ENCODE measurements at places on chromosomes 3 and 15.
A peak's percentile ranks its signal among the peaks of the same experiment; 100 is the strongest.

DNA sequence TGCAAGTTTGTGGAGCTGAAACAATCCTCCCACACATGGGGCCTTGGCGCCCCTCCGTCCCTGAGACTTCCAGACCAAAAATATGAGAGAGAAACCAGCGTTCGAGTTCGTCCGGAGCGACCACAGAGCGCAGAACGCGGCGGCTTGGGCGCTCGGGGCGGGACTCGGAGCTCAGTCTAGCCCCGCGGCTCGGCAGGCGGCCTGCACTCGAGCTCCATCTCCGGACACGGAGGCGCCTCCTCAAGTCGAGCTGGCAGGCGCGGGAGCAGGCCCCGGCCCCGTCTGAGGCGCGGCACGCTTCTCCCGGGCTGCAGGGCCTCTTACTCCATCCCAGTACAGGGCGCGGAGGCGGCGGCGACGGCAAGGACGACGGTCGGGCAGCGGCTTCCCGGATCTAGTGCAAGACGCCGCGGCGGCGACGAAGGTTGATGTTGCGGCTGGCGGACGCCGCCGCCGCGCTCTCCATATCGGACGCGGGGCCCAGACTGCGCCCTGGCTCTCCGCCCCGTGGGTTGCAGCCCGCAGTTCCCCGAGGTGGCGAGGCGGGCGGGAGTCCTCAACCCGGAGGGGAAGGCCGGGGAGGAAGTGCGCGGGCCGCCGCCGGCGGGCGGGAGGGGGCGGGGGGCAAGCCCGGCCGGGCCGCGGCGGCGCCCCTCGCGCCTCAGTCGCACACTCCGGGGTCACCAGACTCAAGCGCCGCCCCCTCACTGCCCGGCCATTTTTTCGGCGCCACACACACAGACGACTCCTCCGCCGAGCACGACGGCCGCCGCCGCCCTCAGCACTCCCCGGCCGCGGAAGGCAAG lies 674 bp downstream of the MSL2 start:
- no peak for DNase-seq

DNA sequence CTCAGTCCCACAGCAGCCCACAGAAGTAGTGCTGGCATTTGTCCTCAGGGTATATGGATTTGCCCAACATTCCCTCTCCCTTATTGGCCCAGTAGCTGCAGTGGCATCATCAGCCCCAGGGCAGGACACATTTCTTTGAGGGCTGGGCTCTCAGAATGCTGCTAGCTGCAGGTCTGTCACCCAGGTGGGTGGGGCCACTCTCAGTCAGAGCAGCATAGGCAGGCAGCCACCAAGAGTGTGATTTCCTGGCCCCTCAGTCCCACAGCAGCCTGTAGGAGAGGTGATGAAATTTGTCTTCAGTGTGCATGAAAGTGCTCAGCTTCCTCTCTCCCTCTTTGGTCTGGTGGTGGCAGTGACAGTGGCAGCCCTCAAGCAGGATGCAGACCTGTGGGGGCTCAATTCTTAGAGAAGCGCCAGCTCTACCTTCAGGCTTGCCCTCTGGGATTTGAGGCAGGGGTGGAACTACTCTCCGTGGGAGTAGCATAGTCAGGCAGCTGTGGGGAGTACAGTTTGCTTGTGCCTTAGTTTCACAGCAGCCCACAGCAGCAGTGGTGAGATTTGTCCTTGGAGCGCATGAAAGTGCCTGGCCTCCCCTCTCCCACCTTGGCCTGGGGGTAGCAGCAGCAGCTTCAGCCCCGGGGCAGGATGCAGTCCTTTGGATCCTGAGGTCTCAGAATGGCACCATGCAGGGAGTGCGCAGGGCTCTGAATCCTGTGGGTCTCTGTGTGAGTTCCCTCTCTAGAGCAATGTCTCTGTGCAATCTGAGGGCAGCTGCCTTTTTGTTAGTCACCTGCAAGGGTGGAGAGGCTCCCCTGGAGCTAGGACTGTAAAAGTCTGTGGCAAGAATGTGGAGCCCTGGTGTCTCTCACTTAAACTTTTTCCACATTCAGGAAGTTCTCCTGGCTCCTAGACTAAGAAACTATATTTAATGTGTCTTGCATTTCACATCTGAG lies 1229.1 kb downstream of the ROBO2 start:
- DNase-seq = no peak

DNA sequence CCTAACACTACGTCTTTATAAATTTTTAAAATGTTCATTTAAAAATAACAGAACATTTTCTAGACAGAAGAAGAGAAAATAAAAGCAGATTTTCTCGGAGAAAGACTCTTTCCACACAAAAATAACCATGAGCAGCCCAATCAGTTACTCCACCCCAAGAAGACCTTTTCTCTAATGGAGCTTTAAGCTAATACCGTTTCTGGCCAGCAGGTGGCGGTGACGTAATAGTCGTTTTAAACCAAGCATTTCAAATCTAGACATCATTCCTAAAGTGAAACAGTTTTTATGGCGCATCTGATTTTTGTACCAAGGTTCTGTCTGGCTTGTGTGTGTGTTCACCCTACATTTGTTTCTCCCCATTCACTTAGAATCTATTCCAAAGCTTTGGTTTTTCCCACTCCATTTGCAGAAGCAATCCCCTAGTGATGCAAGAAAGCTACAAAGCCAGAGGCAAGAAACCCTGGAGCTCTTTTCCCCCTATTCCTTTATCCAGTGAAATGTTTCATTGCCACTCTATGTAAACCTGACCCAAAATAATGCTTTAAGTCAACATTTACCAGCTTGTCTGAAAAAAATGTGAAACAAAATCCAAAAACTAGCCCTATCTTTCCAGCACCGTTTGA lies 336.7 kb upstream of the IGF1R start:
- peak; percentile 46 for DNase-seq

- DNase-seq = no peak
Measured at GRCh38 chr15:51117270-51117669, 22.6 kb upstream of the TNFAIP8L3 start.

- no peak for DNase-seq
Measured at GRCh38 chr3:149801195-149801594, 8.8 kb upstream of the ANKUB1 start.

- no peak for DNase-seq
Measured at GRCh38 chr3:8506571-8507061, 5.0 kb downstream of the LMCD1 start.

- no peak for DNase-seq
Measured at GRCh38 chr3:194496217-194496919, 9.6 kb upstream of the ATP13A3 start.

GRCh38 chr3:127135241-127136023 lies 57.5 kb upstream of the PRR23E start:
- DNase-seq = no peak

- no peak for DNase-seq
Measured at GRCh38 chr15:25088261-25088790, 133.5 kb downstream of the SNRPN start.

- peak; percentile 32 for DNase-seq
Measured at GRCh38 chr3:166446291-166446690, 609.1 kb upstream of the BCHE start.

- DNase-seq = no peak
Measured at GRCh38 chr3:45564172-45564571, 30.4 kb upstream of the LIMD1 start.

DNA sequence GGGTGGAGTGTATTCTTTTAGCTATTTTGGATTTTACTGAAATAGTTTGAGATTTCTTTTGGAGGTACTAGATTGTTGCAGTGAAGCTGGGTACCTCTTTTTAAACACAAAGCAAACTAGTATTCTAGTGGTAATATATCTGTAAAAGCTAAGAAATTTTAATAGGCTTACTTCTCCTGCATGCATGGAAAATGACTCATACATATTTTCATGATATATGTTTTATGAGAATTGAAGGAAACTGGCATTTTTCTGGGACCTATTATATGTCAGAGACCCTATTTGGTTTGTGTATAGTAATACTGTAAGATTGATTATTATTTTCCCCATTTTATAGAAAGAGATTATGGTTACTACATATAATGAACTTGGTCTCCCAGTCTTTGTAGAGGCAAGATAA lies 851.0 kb downstream of the DIPK2A start:
- DNase-seq = peak; percentile 47

- DNase-seq = no peak
Measured at GRCh38 chr3:157782236-157782635, 279.0 kb upstream of the VEPH1 start.

GRCh38 chr15:66429546-66429945 lies 42.8 kb downstream of the MAP2K1 start:
- DNase-seq = no peak

DNA sequence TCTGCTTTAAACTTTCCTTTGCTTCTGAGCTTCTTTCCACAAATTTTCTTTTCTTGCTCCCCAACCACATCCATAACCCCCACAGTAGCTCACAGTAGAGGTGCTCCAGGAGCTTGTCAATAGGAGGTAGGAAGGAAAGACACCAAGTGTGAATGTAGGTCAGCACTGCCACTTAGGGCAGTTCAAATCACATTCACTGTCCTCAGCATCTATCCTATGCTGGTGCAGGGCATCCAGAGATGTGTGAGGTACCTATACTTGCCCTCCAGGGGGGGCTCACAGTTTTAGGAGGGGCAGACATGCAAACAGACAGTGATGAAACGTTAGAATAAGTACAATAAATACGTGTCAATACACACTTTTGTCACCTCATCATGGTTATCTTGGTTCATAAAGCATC lies 1.5 kb upstream of the SPSB4 start:
- no peak for DNase-seq

DNA sequence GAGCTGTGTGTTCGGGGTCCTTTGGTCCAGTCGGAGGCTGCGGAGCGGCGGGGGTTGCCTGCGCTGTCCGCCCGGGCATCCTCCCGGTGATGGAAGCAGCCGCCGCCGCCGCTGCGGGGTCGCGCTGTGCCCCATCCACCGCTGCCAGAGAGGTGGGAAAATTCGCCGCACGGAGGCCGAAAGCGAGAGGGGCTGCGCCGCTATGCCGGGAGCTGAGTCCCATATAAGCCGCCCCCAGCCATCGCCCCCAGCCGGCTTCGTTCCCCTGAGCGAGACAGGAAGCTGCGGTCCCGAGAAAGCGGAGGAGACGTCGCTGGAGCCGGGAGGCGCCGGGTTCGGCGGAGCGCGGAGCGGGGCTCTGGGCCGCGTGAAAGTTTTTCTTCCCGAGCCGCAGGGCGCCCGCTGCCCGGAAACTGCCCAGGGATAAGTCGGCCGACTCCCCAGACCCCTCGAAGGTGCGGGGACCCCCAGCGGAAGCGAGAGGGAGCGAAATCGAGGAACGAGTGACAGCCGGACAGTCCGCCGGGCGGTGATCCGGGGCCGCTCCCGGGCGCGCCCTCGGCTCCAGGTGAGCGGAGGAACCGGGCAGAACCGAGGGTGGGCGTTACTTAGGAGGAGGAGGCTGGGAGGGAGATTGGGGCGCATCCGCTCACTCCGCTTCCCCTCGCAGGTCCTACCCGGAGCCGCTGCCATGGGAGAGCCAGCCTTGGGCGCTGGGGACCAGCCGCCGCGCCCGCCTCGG lies 574 bp downstream of the CHST2 start:
- DNase-seq = no peak

- DNase-seq = no peak
Measured at GRCh38 chr3:38541806-38542205, 45.7 kb downstream of the EXOG start.

DNA sequence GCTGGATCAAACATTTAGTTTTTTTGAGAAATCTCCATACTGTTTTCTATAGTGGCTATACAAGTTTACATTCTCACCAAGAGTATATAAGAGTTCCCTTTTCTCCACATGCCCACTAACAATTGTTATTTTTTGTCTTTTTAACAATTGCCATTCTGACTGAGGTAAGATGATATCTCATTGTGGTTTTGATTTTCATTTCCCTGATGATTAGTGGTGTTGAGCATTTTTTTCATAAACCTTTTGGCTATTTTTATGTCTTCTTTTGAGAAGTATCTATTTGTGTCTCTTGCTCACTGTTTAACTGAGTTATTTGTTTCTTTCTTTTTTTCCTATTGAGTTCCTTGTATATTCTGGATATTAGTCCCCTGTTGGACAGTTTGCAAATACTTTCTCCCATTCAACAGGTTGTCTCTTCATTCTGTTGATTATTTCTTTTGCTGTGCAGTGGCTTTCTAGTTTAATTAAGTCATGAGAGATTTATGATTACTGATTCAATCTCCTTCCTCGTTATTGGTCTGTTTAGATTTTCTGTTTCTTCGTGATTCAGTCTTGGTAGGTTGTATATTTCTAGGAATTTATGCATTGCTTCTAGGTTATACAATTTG lies 6.7 kb upstream of the RNF13 start:
- DNase-seq = no peak

DNA sequence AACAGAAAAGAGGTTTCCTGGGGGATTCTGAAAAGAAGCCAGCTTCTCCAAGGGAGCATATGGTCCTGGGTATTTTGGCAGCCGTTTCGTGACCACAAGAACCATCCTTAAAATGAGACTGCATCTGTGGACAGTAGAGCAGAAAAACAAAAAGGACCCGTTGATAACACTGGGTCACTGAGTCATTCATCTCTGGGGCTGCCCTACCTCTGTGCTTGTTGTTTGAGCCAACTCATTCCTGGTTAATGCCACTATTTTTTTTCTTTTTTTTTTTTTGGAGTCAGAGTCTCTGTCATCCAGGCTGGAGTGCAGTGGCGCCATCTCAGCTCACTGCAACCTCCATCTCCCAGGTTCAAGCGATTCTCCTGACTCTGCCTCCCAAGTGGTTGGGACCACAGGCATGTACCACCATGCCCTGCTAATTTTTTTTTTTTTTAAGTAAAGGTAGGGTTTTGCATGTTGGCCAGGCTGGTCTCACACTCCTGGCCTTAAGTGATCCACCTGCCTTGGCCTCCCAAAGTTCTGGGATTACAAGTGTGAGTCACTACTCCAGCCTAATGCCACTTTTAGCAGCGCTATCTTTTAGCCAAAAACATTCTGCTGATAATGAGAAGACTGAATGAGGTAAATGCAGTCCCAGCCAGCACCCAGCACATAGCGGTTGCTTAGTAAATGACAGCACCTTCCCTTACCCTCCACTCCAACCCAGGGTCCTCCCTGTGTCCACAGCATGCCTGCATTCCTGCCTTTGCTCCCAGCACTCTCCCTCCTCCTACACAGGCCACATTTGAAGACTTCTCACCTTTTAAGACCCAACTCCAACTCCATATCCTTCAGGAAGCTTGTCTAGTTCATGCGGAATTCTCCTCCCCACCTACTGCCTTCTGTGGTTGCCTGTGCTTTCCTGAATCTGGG lies 9.1 kb upstream of the ISL2 start:
- no peak for DNase-seq

GRCh38 chr3:31503456-31503855 lies 29.3 kb upstream of the STT3B start:
- no peak for DNase-seq

DNA sequence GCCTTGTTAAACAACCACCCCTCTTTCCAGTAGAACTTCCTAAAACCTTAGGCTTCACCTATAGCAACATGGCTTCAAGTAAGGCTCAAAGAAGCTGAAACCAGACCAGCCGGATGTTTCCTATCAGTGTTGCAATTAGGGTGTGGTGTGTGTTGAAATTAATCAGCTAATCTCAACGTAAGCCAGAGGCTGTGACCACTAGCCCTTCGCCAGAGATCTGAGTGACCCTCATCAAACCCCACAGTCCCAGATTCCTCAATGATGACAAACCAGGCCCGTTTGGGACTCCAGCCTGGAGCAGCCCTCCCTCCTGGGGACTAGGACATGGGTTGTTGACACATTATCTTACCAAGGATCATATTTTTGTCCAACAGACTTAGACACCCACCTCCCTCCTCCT lies 27.3 kb downstream of the CYP11A1 start:
- peak; percentile 24 for DNase-seq
